ENCODE measurements at places on chromosomes 2 and 18. TPM values are rescaled to one million over a fixed set of nuclear protein-coding genes. Genes with fewer than 3 reads are reported as not detected.

GRCh38 chr2:24206714-24207113 lies 31.9 kb downstream of the FAM228A start:
- no peaks in the 10 kb centered on the region for H3K27me3 ChIP-seq
- no peaks in the 10 kb centered on the region for H3K4me1 ChIP-seq
- peak overlapping the region; percentile 26 for H3K27ac ChIP-seq
- no peak for DNase-seq

- no peak overlapping the region for H3K4me3 ChIP-seq
- H3K4me1 ChIP-seq: peaks cover 7% of the 10 kb centered on the region
- H3K27me3 ChIP-seq: no peaks in the 10 kb centered on the region
- peaks cover 2% of the 10 kb centered on the region for H3K36me3 ChIP-seq
Measured at GRCh38 chr18:49368876-49369440, 91.5 kb downstream of the DYM start.

- H3K36me3 ChIP-seq: no peaks in the 10 kb centered on the region
- peaks cover 14% of the 10 kb centered on the region for H3K4me1 ChIP-seq
- peaks cover 14% of the 10 kb centered on the region for H3K27me3 ChIP-seq
- no peak for DNase-seq
- H3K27ac ChIP-seq: peak overlapping the region; percentile 73
Measured at GRCh38 chr2:128879161-128879560, 560.5 kb upstream of the HS6ST1 start.

GRCh38 chr2:50754514-50754913 lies 277.4 kb downstream of the NRXN1 start:
- H3K27me3 ChIP-seq: no peaks in the 10 kb centered on the region
- H3K27ac ChIP-seq: no peak overlapping the region
- no peaks in the 10 kb centered on the region for H3K36me3 ChIP-seq
- no peak for DNase-seq

- no peak overlapping the region for H3K4me3 ChIP-seq
- no peaks in the 10 kb centered on the region for H3K36me3 ChIP-seq
- DNase-seq: no peak
- peaks cover 4% of the 10 kb centered on the region for H3K4me1 ChIP-seq
- H3K27me3 ChIP-seq: no peaks in the 10 kb centered on the region
Measured at GRCh38 chr2:161104054-161104553, 56.1 kb upstream of the TANK start.

DNA sequence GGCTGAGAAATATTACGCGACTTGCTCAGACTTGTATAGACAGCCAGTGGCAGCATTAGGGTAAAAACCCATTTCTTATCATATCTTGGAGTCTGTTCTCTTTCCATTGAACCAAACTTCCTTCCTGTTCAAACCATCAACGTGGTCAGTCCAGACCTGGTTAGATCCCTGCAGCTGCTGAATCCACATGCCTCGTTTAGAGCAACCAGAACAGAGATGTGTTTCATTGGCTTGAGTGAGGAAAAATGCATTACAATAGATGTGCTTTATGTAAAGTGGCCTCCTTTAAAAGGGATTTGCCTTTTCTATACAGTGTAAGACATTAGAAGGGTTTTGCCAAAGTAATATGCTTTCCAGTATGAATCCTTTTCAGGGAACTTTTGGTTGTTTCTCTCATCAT lies 232.4 kb downstream of the MEIS1 start:
- H3K27ac ChIP-seq: no peak overlapping the region
- no peak overlapping the region for H3K4me3 ChIP-seq
- peaks cover 2% of the 10 kb centered on the region for H3K36me3 ChIP-seq
- DNase-seq: no peak
- peaks cover 6% of the 10 kb centered on the region for H3K4me1 ChIP-seq
- no peaks in the 10 kb centered on the region for H3K27me3 ChIP-seq

DNA sequence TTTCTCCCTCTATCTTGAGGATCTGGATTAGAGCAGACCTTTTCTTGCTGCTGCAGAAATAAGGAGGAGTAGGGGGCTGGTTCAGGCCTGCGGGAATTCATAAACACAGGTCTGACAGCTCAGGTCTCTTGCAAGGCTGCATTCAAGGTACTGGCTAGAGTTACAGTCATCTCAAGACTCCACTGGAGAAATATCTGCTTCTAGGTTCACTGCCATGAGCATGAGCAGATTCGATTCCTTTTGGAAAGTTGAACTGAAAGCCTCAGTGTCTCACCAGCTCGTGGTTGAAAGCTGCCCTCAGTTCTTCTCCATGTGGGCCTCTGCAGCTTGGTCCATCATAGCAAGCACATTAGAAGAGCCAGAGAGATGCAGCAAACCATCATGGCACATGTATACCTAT lies 124.4 kb upstream of the SETBP1 start:
- H3K36me3 ChIP-seq: no peaks in the 10 kb centered on the region
- peaks cover 9% of the 10 kb centered on the region for H3K27me3 ChIP-seq
- DNase-seq: no peak
- no peaks in the 10 kb centered on the region for H3K4me1 ChIP-seq

DNA sequence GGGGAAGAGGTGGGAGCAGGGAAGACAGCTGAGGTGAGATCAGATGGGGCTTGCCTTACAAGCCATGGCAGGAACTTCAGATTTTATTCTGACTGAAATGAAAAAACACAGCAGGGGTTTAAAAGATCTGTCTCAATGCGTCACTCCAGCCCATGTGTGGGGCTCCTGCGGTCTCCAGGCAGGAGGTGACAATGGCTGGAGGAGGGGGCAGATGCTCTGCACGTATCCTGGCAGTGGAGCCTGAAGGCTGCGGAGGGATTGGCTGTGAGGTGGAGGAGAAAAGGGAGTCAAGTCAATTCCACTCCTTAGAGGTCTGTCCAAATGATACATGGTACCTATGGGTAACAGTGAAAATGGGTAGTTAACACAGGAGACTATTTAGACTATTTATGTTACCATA lies 40.5 kb upstream of the KIDINS220 start:
- H3K4me3 ChIP-seq: no peak overlapping the region
- no peak overlapping the region for H3K27ac ChIP-seq
- no peaks in the 10 kb centered on the region for H3K4me1 ChIP-seq
- peaks cover 16% of the 10 kb centered on the region for H3K36me3 ChIP-seq
- no peaks in the 10 kb centered on the region for H3K27me3 ChIP-seq

- no peaks in the 10 kb centered on the region for H3K4me1 ChIP-seq
- H3K36me3 ChIP-seq: no peaks in the 10 kb centered on the region
- H3K4me3 ChIP-seq: no peak overlapping the region
Measured at GRCh38 chr18:10275486-10275885, 178.9 kb upstream of the APCDD1 start.

- DNase-seq: peak; percentile 7
- no peaks in the 10 kb centered on the region for H3K27me3 ChIP-seq
- no peaks in the 10 kb centered on the region for H3K36me3 ChIP-seq
- H3K4me1 ChIP-seq: peaks cover 6% of the 10 kb centered on the region
- H3K4me3 ChIP-seq: no peak overlapping the region
- no peak overlapping the region for H3K27ac ChIP-seq
Measured at GRCh38 chr2:96089356-96090195, 26.8 kb downstream of the ADRA2B start.

DNA sequence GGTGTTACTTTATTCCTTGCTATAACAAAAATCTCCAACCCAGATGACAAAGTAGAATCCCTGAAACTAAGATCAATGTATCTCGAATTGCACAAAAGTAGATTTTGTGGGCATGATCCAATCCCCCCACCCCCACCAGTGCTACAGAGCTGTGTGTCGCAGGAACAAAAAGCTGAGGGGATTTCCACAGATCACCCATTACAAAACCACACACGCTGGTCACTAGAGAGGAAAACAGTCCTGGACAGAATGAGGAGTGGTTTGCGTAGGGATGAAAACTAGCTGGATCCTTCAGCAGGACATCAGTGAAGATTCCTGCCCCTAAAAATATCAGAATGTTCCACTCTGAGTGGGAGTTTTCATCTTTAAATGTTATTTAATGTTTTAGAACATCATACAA lies 165.3 kb upstream of the STK17B start:
- no peak for DNase-seq
- H3K27me3 ChIP-seq: no peaks in the 10 kb centered on the region

DNA sequence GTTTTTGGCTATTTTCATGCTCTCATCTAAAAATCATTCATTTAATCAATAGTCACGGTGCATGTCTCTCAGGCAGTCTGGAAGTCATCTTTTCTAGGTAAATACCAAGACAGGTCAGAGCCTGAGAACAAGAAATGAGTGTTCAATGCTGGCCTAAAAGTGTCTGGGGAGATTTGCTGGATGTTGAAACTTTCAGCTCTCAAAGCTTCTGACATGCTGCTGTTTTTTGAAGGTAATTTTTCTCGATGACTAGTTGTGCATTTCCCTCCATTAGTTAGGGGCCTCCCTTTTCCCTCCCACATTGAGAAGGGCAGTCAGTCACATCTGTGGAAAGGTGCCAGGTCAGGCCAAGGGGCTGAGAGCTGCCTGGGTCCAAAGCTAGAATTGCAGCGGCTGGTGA lies 115.6 kb downstream of the LPIN1 start:
- H3K36me3 ChIP-seq: peaks cover 6% of the 10 kb centered on the region
- H3K4me1 ChIP-seq: peaks cover 6% of the 10 kb centered on the region
- no peak overlapping the region for H3K4me3 ChIP-seq
- no peak for DNase-seq
- no peaks in the 10 kb centered on the region for H3K27me3 ChIP-seq

DNA sequence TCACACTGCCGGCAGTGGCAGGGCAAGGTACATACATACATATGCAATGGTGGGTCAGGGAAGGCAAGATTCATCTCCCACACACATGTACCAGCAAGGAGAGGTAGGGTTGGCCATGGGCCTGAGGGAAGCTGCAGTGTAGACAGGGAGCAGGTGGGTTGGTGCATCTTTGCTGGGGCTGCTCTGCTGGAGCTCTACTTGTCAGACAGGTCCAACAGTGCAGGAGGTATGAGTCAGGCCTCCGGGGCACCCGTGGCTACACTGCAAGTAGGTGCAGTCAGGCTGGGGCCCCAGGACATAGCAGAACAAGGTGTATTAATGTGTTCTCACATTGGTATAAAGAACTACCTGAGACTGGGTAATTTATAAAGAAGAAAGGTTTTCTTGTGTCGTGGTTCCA lies 281.1 kb upstream of the COL3A1 start:
- H3K36me3 ChIP-seq: no peaks in the 10 kb centered on the region
- no peak for DNase-seq
- H3K27ac ChIP-seq: no peak overlapping the region
- no peaks in the 10 kb centered on the region for H3K27me3 ChIP-seq
- peaks cover 5% of the 10 kb centered on the region for H3K4me1 ChIP-seq
- H3K4me3 ChIP-seq: no peak overlapping the region

GRCh38 chr18:7370375-7370774 lies 139.5 kb downstream of the LRRC30 start:
- H3K27ac ChIP-seq: no peak overlapping the region
- no peak overlapping the region for H3K4me3 ChIP-seq
- H3K27me3 ChIP-seq: no peaks in the 10 kb centered on the region
- peaks cover 13% of the 10 kb centered on the region for H3K4me1 ChIP-seq

- H3K4me1 ChIP-seq: peaks cover 6% of the 10 kb centered on the region
- no peak for DNase-seq
- H3K36me3 ChIP-seq: no peaks in the 10 kb centered on the region
Measured at GRCh38 chr2:195823206-195823605, 166.2 kb downstream of the SLC39A10 start.

DNA sequence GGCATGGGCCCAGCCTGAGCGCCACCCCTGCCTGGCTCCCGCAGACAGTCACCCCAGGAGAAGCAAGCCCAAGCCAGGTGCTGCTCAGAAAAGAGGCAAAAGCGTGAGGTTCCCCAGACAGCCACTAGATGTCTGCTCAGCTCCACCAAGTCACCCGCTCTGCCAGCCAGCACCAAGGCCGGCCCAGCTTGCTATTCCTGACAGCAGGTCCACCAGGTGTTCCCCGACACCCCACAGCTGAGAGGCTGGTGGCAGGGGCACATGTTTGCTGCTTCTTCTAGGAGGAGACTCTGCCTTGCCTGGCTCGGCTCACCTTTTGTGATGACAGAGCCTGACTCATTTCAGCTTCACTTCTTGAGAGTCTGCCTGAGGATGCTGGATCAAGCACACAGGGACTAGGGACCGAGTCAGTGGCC lies 206.7 kb downstream of the MGAT5 start:
- DNase-seq: peak; percentile 49
- no peaks in the 10 kb centered on the region for H3K27me3 ChIP-seq
- no peak overlapping the region for H3K4me3 ChIP-seq
- H3K36me3 ChIP-seq: peaks cover 5% of the 10 kb centered on the region
- H3K4me1 ChIP-seq: peaks cover 14% of the 10 kb centered on the region
- no peak overlapping the region for H3K27ac ChIP-seq

DNA sequence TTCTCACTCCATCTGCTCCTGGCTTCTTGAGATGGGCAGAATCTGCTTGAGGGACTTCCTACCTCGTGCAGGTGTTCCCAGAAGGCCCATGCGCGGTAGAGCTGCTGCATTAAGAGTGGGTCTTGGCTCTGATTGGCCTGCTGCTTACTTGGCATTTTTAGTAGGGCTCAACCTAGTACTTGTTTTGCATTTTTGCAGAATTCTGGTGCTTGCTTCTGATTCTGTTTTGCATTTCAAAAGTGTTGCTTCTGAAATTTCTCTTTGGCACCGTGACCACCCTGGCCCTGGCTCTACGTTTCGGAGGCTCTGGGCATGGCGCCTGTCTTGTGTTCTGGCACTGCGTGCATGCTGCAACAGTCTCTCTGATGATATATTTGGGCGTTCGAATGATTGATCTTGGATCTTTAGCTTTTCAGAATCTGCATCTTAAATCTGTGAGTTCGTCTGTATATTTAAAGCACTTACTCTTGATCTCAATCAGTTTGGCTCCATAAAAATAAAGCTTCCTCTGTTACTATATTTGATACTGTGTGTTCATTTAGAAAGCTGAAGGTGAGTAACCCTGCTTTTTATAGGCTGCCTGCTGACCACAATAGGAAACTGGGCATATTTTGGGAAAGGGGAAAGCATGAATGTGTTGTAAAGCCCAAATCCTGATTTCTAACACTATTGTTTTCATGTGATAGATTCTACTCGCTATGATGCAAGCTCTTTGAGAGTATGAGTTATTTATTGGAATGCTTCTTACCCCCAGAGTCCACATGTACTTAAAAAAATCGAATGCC lies 22.2 kb downstream of the EFR3B start:
- H3K36me3 ChIP-seq: peaks cover 5% of the 10 kb centered on the region
- no peak overlapping the region for H3K4me3 ChIP-seq
- no peaks in the 10 kb centered on the region for H3K27me3 ChIP-seq
- no peak for DNase-seq

ASIC4 gene
- 3.4 TPM for total RNA-seq

PTPN18 gene
- total RNA-seq: 50.0 TPM

CXCR2 gene
- total RNA-seq: not detected

BUB1 gene
- 25.4 TPM for total RNA-seq

CCBE1 gene
- total RNA-seq: 1.1 TPM

CCDC148 gene
- total RNA-seq: 4.6 TPM

STARD6 gene
- total RNA-seq: not detected

ASB18 gene
- total RNA-seq: not detected

FTCDNL1 gene
- 1.2 TPM for total RNA-seq
